ENCODE measurements at places on chromosomes 4 and X. TPM values are rescaled to one million over a fixed set of nuclear protein-coding genes. Genes with fewer than 3 reads are reported as not detected.

SPARCL1 gene
- 406 TPM for total RNA-seq

VCX3B gene
- not detected for total RNA-seq

SMIM43 gene
- total RNA-seq: not detected

NSUN7 gene
- 6.9 TPM for total RNA-seq

LRCH2 gene
- 3.1 TPM for total RNA-seq

G3BP2 gene
- total RNA-seq: 54.5 TPM

PCDH7 gene
- 12.9 TPM for total RNA-seq
